ENCODE measurements at places on chromosomes 7 and 10.

DNA sequence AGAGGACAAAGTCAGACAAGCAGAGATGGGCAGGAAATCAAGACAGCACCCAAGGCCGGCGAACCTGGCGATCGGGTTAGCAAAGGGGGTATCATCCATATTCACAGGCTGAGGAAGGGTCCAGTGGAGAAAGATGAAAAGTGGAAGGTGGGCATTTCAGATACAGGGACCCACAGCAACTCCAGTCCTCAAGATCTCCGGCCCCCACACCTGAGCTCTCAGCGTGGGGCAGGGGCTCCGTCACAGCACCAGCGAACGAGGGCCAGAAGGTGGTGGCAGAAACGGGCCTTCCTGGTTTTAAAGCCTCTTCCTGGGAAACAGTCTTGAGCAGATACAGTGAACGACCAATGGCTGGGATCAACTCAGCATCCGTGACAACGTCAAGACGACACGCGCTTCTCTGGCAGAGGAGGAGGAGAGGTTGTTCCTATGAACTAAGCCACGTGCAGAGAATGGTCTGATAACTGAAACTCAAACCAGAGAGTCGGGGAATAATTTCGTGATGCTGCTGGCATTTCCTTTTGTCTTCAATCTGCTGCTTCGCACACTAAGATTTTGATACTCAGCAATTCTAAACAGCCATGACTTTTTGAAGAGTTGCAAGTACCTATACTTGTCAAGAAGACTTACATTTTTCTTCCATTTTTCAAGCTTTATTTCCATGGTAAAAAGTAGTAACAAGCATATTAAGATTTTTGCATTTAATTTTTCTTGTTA lies 219.8 kb downstream of the ZMYND11 start:
- DNase-seq: no peak

DNA sequence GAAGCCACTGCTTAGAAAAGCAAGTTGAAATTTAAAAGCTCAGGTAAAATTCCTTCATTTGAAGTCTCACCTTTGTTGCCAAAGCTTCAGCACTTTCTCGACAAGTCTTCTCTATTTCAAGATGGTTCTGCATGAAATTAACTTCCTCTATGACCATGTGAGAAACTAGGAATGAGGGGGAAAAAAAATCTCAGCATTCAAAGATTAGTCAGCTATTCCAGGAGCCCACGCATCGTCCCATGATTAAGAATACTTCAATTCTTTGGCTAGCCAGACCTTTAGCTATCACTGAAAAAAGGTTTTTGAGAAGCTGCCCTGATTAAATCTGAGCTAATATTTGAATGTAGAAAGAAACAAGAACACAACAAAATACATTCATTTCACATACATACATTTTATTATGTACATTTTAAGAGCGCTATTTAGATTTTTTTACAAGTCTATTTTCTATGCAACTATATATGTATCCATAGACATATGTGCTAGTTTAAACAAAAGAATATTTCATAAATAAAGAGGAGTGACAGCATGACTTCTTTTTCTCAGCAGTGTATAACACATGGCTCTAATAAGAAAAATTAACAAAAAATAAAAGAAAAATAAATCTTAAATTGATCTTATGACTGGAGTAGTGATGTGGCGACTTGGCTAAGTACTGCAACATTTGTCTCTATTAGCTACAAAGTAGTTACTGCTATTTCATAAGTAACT lies 44.8 kb downstream of the SHTN1 start:
- no peak for DNase-seq

GRCh38 chr7:135917721-135918120 lies 59.4 kb downstream of the MTPN start:
- DNase-seq: no peak

DNA sequence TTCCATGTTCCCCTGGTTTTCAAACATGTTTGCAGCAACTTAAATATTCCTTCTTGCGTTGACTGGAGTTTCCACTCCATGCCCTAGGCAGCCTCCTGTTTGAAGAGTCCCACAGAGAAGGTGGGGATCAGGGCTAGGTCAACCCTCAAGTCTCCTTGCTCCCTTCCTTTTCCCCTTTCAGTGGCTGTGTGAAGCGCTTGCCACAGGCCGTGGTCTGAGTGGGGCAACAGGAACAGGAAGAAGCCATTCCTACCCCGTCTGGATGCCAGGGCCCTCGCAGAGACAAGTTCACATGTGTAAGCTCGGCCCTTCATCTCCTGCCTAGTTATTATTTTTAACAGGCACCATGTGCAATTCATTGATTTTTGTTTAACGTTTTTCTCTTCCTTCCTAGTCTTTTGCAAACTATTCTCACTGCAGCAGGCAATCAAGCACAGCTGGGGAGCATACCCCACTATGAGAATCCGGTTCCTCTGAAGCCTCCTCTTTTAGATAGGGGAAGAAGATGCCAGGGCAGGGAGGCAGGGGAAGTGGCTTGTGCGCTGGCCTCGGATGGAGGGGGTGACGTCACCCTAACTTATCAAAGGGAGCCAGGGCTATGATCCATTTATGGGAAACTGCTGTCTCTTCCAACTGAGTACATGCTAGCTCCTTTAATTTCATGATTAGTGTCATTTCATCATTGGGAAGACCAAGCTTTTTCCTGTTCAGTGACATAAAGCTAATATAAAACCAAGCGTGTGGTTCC lies 64.2 kb downstream of the PRLHR start:
- no peak for DNase-seq

DNA sequence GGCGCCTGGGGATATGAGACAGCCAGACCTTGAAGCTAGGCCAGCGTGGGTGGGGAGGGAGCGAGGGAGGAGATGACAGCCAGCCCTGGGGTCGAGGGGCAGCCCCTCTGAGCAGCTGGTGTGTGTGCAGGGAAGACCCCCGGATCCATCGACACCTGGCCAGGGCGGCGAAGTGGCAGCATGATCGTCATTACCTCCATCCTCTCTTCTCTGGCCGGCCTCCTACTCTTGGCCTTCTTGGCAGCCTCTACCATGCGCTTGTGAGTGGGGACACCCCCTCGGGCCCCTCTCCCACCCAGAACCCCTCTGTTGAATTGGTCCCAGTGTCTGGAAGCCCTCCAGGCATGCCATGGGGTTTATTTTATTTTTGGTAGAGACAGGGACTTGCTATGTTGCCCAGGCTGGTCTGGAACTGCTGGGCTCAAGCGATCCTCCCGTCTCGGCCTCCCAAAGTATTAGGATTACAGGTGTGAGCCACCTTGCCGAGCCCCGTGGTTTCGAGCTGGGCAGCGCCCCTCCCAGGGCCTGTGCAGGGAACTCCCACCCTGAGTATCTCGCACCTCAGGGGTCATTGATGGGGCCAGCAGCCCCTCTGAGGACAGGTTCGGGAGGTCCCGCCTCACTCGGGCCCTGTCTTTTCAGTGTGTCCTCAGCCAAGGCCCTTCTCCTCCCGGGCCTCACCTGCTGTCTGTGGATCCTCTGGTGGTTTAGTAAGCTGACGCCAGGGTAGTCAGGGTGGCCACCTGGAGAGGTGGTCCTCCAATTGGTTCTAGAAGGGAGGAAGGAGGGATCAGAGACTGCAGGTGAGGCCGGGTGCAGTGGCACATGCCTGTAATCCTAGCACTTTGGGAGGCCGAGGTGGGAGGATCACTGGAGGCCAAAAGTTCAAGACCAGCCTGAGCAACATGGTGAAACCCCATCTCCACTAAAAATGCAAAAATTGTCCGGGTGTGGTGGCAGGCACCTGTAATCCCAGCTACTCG lies 3.8 kb downstream of the UPK3B start:
- no peak for DNase-seq

DNA sequence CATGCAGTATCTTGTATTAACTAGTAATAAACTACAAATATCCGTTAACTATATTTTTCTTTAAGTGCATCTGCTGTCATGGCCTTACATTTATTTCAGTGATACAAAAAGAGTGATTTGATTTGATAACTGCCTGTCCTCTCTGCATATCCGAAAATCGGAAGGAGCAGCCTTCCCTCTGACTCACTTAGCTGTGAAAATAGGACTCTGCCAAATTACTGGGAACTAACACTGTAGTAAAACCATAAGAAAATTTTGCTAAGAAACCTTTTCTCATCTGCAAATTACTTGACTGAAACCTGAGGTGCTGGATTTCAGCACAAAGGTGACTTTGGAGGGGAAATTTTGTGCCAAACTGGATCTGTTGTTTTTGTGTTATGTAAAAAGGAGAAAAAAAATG lies 176.6 kb upstream of the MKLN1 start:
- DNase-seq: no peak

- no peak for DNase-seq
Measured at GRCh38 chr7:85750454-85750949, 563.6 kb upstream of the SEMA3D start.

DNA sequence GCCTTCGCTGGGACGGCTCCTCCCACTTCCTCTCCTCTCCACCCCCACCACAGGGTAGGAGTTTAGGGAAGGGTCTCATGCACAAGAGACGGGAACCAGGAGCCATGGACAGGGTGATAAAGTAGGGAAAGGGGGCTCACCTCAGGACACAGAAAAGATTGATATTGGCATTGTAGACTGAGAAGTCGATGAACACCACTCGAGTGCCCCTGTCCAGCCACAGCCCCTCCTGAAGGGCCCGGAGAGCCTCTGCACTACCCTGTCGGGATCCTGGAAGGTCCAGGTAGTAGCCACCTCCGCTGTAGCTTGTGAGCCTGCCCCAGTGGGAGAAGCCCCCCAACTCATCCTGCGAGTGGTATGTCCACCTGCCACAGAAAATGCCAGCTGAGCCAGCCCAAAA lies 10.8 kb upstream of the BLOC1S2 start:
- DNase-seq: no peak

GRCh38 chr7:2823130-2823529 lies 21.0 kb downstream of the GNA12 start:
- DNase-seq: no peak

GRCh38 chr7:81234896-81235295 lies 316.0 kb upstream of the SEMA3C start:
- DNase-seq: no peak

DNA sequence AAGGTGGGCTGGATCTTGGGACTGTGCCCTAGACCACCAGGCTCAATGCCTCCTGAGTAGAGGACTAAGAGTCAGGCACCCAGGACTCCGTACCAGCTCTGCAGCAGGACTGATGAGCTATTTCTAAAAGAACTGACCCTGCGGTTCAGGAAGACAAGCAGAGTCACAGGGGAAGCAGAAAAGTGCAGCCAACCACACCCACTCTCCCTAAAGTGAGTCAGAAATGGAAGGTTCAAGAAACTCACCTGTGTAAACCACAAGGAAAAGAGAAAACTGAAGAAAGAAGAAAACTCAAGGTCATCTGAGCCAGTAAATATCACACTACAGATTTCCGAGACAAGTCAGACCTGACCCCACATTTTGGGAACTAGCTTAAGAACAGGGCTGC lies 2.5 kb downstream of the PARP12 start:
- no peak for DNase-seq

Measured in left renal cortex interstitium (tissue), 4 donors.